ENCODE measurements at places on chromosomes 4 and X. TPM values are rescaled to one million over a fixed set of nuclear protein-coding genes. Genes with fewer than 3 reads are reported as not detected.

GRCh38 chr4:30756553-30756952 lies 36.4 kb downstream of the PCDH7 start:
- DNase-seq = no peak

The HSFX4 gene
- not detected for total RNA-seq

The CSAG1 gene
- not detected for total RNA-seq

The VEGFD gene
- total RNA-seq = not detected

The GPR34 gene
- 0.17 TPM for total RNA-seq
